M059J (cell line): ENCODE measurements at places on chromosomes 4 and X.

DNA sequence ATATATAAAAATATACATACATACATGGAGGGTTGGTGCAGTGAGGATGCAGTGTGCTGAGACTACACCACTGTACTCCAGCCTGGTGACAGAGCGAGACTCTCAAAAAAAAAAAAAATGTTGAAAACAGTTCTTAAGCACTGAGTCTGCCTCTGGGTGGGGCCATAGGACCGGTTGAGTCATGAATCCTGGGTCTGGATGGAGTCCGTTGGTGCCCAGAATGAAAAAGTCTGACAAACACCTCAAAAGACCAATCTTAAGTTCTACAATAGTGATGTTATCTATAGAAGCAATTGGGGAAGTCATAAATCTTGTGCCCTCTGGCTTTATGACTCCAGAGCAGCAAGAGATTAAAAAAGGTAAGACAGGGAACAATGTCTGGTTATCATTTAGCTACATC is 70.4 kb downstream of the FGFBP1 start:
- DNase-seq = peak; percentile 47

GRCh38 chrX:69028761-69029120 is 136.5 kb downstream of the PJA1 start:
- no peak for DNase-seq

DNA sequence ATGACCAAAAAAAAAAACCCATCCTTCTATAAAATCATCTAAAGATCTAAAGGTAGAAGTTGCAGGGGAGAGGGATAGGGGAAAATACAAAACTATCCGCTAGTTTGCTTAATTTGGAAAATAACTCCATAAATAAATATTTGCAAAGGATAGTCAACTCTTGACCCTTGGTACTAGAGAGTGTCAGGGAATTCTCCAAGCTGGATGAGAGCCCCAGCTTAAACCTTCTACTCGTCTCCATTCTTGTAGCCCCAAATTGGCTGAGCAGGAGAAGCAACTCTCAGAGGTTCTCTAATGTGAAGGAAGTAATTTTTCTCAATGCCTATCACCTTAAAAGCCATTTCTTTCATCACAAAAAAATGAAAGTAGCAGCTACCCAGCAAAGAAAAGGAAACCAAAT is 35.2 kb downstream of the ACSL4 start:
- DNase-seq = no peak

DNA sequence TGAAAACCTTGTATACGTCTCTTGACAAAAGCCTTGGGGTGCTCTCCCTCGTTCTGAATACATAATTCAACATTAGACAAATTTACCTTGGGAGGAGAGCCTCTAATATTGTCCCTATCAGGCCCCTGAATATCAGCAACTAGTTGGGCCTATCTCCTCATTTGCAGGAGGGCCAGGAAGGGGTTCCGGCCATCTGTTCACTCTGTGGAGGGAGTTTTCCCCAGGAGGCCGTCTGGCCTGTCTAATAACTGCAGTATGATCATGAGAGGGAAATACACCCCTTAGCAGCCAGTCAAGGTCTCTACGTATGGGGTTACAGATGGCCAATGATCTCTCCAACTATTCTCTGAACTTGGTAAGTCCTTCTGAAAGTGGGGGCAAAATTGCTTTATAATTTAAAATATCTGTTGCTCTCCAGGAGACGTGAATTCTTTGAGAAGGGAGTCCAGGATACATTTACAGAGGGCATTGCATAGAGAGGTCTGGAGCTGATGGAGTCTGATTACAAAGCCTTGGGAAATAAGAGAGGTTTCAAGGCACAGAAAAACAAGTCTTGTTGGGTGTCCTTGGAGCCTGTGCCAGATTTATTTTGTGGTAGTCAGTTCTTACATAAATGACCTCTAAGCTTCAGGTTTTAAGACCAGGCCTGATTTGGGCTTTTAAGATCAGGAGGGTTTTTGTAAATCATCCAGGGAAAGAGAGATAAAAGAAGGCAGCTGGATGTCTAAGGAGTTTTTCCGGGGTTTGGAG is 48.2 kb upstream of the UXT start:
- no peak for DNase-seq

DNA sequence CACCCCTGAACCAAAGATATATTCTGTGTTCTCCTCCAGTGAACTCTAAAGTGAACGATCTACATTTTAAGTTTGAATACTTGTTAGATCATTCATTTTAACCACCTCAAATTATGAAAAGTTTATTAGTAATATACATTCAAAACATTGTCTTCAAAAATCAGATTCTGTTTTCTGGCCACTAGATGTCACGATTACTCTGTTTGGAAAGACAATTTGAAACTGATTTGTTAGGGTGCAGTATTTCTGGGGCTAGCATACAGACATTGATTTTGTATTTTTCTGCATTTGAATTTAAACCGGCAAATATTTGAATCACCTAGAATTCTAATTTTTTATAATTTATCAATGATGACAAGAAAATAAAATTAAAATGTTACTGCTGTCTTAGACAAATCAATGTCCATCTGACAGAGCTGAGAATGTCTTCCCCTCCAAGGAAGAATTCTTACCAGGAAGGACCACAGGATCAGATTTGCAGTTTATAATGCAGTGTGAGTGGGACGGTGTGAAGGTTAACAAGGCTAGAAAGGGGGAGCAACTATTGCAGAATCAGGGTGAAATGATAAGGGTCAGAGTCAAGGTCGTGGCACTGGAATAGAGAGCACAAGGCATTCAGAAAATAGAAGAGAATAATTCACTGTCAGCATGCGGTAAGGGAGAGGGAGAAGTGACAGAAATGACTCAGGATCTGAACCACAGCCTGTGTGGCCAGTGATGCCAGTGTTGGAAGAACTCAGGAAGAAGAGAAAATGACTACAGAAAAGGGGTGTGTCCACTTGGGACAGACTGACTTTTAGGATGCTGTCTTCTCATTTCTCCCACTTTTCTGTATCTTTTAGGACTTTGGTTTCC is 91.6 kb downstream of the ANXA10 start:
- DNase-seq = peak; percentile 71

DNA sequence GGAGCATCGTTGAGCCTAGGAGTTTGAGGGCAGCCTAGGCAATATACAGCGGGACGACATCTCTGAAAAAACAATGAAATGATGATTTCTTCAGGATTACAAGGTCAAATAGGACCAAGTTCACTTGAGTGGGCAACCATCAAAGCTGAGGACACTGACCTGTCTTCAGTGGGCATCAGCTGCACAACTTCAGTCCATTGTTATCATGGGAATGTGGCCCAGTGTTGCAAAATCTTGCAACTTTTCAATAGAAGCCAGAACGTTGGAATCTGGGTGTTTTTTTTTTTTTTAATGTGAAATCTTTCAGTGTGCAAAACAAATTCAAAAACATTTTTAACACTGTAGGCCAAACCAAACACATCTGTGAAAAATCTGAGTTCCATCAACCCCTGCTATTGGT is 155.4 kb upstream of the PLAC1 start:
- no peak for DNase-seq

- DNase-seq = peak; percentile 17
Measured at GRCh38 chrX:12741416-12741815, 49.8 kb upstream of the PRPS2 start.

- no peak for DNase-seq
Measured at GRCh38 chrX:36575670-36576069, 432.5 kb upstream of the FAM47C start.

DNA sequence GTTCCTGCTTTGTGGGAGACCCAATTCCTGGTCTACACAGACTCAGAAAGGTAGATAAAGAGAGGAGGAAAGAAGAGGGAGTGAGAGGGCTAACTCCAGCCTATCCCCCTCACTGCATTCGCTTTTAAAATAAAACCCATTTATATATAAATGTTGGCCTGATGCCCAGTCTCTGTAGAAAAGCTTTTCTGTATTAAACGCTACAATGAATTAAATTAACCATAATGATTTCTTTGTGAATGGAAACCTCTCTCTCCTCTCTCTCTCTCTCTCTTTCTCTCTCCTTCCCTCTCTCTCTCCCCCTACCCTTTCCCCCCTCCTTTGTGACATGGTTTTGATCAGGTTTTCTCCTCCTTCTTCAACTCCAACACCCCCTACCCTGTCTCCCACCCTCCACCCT is 34.8 kb downstream of the PJA1 start:
- no peak for DNase-seq

DNA sequence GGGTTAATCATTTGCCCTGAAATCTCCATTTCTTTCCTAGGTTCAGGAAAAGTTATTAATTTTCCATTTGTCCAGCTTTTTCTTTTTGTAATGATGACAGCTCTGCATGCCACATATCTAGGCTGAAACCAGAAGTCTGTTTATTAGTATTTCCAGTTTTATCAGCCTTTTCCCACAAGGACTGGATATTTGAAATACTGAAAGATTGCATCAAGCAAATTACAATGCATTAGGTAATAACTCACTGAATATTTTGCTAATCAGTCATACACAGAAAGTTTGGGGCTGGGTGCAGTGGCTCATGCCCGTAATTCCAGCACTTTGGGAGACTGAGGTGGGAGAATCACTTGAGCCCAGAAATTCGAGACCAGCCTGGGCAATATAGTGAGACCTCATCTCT is 21.5 kb downstream of the SLC9A7 start:
- peak; percentile 36 for DNase-seq

GRCh38 chrX:70509078-70509477 is 64.4 kb downstream of the DLG3 start:
- DNase-seq = no peak
